ENCODE measurements at places on chromosomes 3 and 15.

- no peak for DNase-seq
These were observed 38.6 kb downstream of the MCTP2 start for GRCh38 chr15:94269954-94270353.

- DNase-seq, result no peak
These were observed 31.7 kb downstream of the CCDC14 start for GRCh38 chr3:123929325-123929724.

GRCh38 chr3:135897715-135898114 is 67.8 kb upstream of the PPP2R3A start:
- no peak for DNase-seq

DNA sequence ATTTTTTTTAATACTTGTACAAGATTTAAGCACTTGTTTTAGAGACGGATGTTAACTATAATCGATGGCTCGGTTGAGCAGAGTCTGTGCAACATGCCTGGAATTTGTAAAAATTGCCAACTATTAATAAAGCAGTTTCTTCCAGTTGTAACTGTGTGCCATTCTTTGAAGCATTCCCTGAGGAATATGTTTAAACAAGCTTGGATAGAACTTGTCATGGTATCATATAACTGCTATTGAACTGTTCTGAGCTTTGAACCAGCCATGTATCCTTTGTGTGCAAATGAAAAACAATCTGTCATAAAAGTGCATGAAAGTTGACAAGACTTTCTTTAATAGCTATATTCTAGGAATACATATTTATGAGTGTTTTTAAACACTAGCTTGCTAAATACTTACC is 45.8 kb upstream of the UBE2E2 start:
- no peak for DNase-seq

GRCh38 chr15:59699810-59700431 is 10.8 kb upstream of the BNIP2 start:
- no peak for DNase-seq

GRCh38 chr3:102225407-102226132 is 209.2 kb upstream of the ZPLD1 start:
- peak; percentile 72 for DNase-seq

GRCh38 chr3:22746221-22746620 is 456.9 kb upstream of the UBE2E2 start:
- no peak for DNase-seq

DNA sequence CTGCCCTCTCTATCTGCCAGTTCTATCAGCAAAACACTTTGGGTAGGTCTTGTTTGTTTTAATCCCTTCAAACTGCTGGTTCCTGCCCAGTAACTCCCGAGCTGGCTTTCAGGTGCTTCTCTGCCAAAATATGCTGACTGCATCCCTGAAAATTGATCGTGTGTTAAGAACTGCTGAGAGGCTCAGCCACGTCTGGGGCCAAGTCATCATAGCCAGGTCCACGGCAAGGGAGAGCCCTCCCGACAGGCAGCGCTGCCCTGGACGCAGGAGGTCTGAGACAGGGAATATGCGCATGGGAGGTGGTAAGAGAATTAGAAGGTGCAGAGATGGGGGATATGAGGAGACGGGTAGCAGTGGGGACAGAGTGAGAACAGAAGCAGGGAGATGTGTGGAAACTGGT is 179.7 kb upstream of the TOPAZ1 start:
- no peak for DNase-seq

- no peak for DNase-seq
These were observed 37.3 kb downstream of the ADIPOQ start for GRCh38 chr3:186879781-186880180.

DNA sequence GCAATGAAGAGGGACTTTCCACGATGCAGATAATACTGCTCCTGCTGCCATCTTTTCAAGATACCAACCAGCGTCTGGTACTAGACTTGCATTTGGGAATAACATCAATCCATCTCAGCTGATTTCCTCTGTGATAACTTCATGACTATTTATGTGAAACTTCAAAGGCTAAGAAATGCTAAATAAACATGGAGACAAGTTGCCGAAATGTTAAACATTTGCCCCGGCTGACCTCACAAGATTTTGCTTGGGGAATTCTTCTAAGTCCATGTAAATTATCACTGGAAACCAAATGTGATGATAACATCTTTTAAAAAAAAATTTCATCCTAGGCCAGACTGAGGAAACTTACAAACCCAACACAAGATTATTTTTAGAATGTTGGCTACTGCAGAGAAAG is 185.8 kb upstream of the PRICKLE2 start:
- DNase-seq, result no peak

GRCh38 chr3:64888840-64889392 is 201.1 kb upstream of the ADAMTS9 start:
- no peak for DNase-seq

DNA sequence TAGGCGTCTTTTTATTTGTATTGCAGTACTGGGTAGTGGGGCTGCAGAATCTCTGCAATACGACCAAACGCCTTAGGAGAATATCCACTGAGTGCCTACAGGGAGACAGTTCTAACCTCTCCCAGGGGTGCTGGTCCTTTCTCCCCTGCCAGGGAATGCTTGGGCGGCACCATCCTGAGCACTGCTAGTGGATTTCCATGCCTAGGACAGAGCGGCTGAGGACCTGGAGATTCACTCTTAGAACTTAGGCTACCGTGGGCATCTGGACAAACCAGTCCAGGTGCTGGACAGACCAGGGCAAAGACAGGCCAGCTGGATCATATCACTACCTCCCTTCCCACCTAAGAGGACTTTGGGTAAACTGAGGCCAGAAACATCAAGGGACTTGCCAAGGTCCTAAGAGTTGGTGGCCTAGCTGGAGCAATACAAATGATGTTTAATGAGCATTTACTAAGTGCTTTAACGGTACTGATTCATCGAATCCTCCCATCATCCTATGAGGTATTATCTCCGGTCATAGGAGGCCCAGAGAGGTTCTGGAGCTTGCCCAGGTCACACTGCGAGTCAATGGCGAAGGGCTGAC is 902 bp downstream of the TMEM44 start:
- DNase-seq, result no peak

- no peak for DNase-seq
These were observed 13.2 kb downstream of the LINS1 start for GRCh38 chr15:100588638-100589242.

GRCh38 chr3:152317956-152318355 is 49.2 kb downstream of the MBNL1 start:
- DNase-seq, result no peak

DNA sequence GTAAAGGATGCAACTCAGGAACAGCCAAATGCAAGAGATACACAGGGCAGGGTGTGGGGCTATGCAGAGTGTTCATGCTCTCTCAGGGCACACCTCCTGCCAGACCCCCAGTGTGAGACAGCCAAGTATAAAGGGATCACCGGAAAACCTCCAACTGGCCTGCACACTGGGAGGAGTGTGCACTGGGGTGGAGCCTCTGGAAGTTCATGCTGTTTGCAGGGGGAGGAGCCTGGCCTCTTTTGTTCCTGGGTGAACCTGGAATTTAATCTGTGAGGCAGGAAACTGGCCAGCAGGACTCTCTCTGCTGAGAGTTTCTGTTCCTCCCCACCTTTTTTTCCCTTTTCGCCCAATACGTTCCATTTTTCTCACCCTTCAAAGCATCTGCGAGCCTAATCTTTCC is 204.1 kb downstream of the WNT5A start:
- no peak for DNase-seq

DNA sequence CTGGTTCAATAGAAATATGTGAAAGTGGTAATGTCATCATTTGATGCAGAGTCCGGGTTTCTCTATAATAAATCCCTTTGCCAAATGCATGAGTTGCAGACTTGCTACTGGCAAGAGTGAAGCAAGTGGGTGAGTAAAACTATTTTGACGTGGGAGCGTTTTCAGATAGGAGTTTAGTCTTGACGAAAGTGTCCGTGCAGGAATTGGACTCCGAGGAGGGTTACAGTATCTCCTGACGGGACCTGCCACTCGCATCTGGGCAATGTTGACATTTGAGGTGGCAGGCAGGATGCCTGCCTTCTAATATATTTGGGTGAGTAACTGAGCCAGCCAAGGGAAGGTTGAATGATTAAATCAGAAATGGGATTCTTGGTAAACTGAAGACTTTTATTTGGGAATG is 16.0 kb downstream of the CDV3 start:
- no peak for DNase-seq

DNA sequence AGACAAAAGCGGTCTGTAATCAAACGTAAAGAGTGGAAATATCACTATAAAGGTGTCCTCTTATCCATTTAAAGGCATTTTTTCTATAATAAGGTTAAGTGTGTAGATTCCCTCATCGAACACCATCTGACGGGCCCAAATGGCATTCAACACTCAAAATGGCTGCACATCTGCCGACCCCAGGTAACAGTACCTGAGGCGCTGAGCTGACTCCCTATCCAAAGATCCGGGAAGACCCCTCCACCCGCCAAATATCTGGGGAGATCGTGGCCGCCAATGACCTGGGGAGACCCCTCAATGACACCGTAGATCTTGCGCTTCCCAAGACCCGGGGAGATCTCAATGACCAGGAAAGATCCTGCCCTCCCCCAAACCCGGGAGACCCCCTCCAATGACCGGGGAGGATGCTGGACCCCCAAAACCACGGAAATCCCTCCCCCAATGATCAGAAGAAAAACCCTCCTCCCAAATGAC is 476 bp downstream of the IP6K2 start:
- no peak for DNase-seq

GRCh38 chr3:182220013-182220412 is 508.3 kb downstream of the SOX2 start:
- no peak for DNase-seq

- no peak for DNase-seq
These were observed 7.0 kb upstream of the CPB1 start for GRCh38 chr3:148820361-148821245.

DNA sequence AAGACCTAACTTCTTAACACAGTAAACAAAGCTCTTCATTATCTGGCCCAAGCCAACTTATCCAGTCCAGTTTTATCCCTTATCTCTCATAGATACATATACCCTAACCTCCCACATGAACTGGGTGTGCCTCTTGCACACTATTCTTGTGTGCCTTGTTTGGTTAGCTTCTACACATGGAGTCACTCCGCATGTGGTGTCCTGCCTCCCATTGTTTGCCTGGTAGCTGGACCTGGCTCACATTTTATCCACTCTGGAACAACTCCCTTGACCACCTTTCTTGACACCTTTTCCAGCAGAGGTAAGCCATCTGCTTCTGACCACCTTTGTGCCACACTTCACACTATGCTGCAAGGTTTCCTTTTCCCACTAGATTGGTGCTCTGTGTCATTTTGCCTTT is 15.2 kb downstream of the TIPARP start:
- no peak for DNase-seq

GRCh38 chr3:96731031-96731430 is 83.4 kb upstream of the EPHA6 start:
- no peak for DNase-seq

DNA sequence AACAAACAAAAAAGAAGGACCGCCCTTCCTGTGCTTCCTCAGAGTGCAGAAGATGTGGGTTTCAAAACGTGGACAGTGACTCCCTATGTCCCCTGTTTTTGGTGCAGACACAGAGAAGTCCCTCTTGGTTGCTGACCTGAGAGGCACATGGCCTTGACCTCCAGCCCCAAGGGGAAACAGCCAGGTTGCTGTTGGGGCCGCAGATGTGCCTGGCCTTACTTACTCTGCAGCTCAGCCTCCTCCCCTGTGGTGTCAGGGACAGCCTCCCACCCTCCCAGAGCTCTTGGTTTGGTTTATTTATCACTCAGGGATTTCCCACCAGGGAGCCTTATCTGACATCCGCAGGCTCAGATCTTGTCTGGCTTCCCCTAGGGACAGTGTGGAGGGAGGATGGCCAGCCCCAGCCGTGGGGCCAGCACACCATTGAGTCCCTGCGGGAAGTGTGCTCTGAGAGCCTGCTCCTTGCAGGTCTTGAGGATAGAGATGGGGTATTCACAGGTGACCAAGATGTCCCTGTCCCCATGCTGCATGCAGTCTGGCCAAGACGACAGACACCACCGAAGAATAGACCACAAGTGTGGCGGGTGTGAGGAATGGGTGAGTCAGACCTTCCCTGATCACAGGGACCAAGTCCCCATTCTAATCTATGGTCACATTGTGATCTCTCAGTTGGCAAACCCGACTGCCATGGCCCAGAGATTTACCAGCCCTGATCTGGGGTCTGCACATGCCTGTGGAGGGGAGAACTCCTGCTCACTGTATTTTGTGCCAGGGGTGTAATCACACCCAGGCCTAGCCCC is 134.3 kb upstream of the ABHD17C start:
- DNase-seq, result no peak

- no peak for DNase-seq
These were observed 473 bp downstream of the FHIT start for GRCh38 chr3:61250784-61251173.

GRCh38 chr3:112633191-112633590 is 7.8 kb downstream of the CCDC80 start:
- no peak for DNase-seq

DNA sequence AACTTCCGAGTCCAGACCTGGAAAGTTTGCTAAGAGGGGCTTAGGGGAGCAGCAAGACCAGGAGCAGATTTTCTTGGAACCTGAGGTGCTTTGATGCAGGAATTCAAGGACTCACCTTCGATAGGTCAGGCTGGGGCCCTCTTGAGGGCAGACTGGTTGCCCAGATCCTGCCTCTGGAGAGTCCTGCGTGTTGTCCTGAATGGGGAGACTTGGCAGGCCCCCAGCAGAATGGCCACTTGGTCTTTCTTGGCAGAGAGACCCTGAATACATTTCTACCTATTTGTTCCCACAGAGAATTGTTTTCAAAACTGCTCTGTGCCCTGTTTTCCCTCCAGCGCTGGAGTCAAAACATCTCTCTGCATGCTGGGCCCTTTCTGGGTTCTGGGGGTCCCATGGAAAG is 4.2 kb downstream of the KLF13 start:
- no peak for DNase-seq

DNA sequence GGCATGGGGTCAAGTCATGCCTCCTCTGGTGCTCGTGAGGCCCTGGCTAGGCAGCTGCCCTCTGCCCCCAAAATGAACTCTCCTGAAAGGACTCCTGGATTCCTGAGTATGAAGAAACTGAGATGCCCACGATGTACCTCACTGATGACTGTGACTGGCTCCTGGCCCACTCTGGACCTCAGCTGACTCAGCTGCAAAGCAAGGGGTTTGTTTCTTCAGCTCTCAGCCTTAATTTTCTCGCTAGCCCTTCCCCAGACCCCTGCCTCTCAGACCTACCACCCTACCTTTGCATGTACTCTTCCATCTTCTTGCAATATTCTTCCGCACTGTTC is 5.2 kb upstream of the GNAI2 start:
- DNase-seq, result no peak

DNA sequence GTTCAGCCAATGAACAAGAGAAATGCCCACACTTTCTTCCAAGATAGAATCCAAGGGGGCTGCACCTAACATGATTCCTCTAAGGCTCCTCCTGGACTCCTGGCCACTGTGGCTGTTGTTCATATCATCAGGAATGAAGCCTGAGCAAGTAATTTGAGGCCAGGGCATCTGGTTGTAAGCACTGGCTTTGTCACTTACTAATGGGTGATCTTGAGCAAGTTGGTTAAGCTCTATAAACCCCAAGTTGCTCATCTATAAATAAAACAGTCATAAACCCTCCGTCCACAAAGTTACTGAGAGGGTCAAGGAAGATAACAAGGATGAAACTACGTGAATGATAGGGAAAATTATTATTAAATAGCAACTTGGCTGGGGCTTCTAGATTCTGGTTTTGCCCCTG is 58.3 kb downstream of the CDC25A start:
- DNase-seq, result no peak

- DNase-seq, result no peak
These were observed 16.6 kb downstream of the CRYBG3 start for GRCh38 chr3:97838393-97838792.

Data from fibroblast of the conjunctiva (primary cell).